ENCODE measurements at places on chromosomes 4 and X. TPM values are rescaled to one million over a fixed set of nuclear protein-coding genes. Genes with fewer than 3 reads are reported as not detected.

Gene XAGE2
- total RNA-seq: 23.0 TPM

Gene FOXR2
- total RNA-seq: not detected

DNA sequence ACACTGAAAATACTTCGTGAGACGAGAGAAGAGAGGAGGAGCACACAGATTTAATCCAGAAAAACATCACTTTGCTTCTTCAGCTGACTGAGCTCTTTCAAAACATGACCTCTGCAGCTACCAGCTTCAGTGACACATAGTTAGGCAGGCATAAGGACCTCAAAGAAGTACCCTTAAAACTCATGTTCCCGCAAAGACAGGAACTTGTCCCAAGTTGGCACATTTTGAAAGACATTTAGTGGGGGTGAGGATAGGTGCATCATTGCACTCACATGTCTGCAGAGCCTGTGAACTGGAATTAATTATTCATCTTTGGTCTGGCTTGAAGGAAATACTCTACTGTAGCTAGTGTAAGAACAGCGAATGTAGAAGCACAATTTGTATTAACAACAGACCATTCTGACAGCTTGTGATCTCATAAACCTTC, 221.8 kb downstream of the MGST2 start:
- no peak for DNase-seq

DNA sequence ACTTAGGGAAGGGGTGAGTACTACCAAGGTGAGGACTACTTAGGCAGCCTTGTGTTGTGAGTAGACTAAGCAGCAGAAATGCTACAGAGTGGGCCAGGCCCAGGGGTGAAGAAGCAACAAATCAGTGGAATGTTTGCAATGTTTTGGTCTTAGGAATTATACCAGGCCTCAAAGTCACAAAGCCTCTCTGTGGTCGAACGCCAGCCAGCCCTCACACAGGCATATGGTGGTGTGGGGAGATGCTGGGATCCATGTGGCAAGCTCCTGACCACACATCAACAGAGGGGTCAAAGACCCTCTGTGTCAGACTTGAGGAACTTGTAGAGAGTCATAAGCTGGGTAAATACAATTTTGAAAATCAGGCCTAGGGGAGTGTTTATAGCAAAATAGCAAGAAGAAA, 153.8 kb upstream of the KLF3 start:
- no peak for DNase-seq
